ENCODE measurements at places on chromosomes 2 and 18. TPM values are rescaled to one million over a fixed set of nuclear protein-coding genes. Genes with fewer than 3 reads are reported as not detected.

Gene FAHD2B
- total RNA-seq, result 20.6 TPM

Gene CFAP65
- not detected for total RNA-seq

Gene ZSWIM2
- not detected for total RNA-seq

Gene LRP2
- not detected for total RNA-seq

Gene ZNF396
- total RNA-seq, result 3.2 TPM

Gene GPR17
- total RNA-seq, result not detected

Gene GALNT14
- total RNA-seq, result 4.9 TPM

Gene TXNDC2
- 0.73 TPM for total RNA-seq
